Lung microvascular endothelial cell (primary cell): ENCODE measurements at places on chromosomes 2 and 18.

GRCh38 chr2:8987410-8987809 lies 16.1 kb downstream of the MBOAT2 start:
- DNase-seq, result no peak

DNA sequence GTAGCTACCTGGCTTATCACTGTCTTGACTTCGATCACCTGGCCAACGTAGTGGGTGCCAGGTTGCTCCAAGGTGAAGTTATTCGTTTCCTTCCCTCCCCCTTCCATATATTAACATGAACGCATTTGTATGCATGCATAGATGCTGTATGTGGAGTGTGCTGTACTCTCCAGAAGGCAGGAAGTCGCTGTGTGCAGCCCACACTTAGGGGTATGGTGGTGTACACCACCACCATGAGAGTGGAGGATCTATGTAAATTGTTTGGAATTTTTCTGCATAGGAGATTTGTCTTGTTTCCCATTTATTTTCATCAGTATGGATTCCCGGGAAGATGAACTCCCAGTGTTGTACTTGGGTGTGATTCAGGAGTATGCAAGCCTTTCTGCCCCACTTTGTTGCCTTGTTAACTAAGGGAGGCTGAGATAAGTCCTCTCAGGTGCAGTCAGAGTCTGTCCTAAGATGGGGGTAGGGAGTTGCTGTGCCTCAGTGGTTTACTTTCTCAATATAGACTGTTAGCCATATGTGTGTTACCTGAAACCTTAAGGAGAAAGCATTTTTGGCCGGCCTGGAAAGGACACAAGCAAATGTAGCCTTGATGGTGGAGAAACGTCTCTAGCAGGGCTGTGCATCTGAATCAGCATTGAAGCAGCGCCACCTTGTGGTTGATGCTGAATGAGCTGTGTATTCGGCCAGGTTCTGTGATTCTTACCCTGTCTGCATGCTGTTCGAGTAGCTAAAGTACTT lies 149.8 kb downstream of the TANC1 start:
- DNase-seq, result peak; percentile 88

- no peak for DNase-seq
Measured at GRCh38 chr2:26873286-26873983, 25.5 kb downstream of the DPYSL5 start.

GRCh38 chr2:38122344-38122743 lies 46.4 kb upstream of the CYP1B1 start:
- no peak for DNase-seq

DNA sequence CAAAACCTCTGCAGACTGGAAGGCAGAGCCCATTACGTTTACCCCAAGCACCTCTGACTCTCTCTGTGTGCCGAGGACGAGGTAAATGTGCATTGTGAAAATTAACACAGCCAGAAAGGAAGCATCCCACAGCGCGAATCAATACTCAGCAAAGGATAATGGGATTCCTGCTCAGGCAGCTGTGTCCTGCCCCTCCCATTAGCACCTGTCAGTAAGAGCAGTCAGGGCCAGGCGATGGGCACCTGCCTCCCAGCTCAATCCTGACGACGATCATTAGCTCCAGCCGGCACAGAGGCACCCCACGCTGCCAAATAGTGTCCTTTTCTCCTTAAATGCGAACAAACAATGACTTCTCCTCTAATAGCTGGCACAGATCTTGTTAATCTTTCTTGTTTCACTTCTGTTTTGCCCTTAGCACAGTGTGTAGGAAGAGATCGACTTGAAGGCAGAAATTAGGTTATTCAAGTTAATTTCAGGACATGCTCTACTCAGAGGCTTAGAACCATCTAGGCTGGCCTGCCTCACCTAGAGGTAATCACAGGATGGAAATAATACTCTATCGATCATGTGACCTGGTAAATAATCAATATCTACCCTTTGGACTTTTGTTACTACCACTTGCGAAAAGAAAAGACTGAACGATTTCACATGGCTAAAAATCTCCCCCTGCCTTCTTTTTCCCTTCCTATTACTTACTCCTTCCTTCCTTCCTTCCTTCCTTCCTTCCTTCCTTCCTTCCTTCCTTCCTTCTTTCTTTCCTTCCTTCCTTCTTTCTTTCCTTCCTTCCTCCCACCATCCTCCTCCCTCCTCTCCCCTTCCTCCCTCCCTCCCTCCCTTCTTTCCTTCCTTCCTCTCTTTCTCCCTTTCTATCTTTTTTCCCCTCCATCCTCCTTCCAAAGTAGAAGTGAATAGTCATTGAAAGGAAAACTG lies 487.9 kb upstream of the ID2 start:
- DNase-seq, result no peak

- no peak for DNase-seq
Measured at GRCh38 chr2:167192833-167193232, 304.6 kb downstream of the XIRP2 start.

DNA sequence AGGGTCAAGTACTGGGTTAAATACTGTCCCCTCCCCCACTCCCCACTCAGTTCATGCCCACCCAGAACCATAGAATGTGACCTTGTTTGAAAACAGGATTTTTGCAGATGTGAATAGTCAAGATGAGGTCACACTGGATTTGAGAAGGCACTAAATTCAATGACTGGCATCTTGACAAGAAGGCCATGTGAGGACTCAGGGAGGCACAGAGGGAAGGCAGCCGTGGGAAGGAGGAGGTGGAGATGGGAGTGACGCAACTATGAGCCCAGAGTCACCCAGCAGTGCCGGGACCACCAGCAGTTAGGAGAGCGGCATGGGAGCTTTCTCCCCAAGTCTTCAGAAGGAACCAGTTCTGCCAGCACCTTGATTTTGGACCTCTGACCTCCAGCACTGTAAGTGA lies 257.3 kb downstream of the BCL2 start:
- DNase-seq, result no peak

- no peak for DNase-seq
Measured at GRCh38 chr2:163591461-163591860, 144.3 kb downstream of the FIGN start.

DNA sequence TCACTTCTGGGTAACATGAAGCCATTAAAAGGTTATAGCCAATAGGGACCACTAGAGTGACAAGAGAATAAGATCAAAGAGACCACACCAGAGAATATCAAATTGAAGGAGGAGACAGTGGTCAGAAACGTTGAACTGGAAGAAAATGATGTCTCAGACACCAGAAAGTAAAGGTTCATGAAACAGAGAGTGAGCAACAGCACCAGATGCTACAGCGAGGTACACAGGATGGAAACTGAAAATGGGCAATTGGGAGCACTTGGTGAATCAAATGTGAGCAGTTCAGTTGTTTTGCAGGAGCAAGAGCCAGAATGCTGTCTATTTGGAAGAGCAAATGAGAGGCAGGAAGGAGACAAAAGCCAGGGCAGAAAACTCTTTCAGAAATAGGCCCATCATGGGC lies 162.6 kb downstream of the SS18 start:
- DNase-seq, result no peak

- no peak for DNase-seq
Measured at GRCh38 chr2:56263876-56264275, 80.1 kb downstream of the CCDC85A start.

- DNase-seq, result no peak
Measured at GRCh38 chr2:190431907-190432306, 23.8 kb downstream of the MFSD6 start.

- DNase-seq, result peak; percentile 14
Measured at GRCh38 chr2:160221391-160222276, 21.6 kb upstream of the ITGB6 start.

GRCh38 chr18:35605686-35606417 lies 24.3 kb downstream of the GALNT1 start:
- peak; percentile 82 for DNase-seq

- DNase-seq, result peak; percentile 52
Measured at GRCh38 chr18:58315041-58315440, 271.0 kb downstream of the NEDD4L start.

DNA sequence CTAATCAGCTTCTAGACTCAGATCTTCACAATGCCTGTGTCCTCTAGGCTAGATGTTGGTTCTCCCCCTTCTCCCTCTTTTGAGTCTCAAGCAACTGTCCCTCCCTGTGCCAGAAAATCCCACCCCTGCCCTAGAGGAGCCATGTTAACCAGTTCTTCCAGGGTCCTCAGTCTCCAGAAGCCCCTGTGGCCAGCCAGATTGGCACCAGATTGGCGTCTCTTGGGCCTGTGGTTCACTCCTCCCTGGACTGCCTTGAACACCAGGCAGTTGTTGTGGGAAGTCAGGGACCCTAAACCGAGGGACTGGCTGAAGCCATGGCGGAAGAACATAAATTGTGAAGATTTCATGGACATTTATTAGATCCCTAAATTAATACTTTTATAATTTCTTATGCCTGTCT lies 36.6 kb downstream of the CYP26B1 start:
- no peak for DNase-seq

DNA sequence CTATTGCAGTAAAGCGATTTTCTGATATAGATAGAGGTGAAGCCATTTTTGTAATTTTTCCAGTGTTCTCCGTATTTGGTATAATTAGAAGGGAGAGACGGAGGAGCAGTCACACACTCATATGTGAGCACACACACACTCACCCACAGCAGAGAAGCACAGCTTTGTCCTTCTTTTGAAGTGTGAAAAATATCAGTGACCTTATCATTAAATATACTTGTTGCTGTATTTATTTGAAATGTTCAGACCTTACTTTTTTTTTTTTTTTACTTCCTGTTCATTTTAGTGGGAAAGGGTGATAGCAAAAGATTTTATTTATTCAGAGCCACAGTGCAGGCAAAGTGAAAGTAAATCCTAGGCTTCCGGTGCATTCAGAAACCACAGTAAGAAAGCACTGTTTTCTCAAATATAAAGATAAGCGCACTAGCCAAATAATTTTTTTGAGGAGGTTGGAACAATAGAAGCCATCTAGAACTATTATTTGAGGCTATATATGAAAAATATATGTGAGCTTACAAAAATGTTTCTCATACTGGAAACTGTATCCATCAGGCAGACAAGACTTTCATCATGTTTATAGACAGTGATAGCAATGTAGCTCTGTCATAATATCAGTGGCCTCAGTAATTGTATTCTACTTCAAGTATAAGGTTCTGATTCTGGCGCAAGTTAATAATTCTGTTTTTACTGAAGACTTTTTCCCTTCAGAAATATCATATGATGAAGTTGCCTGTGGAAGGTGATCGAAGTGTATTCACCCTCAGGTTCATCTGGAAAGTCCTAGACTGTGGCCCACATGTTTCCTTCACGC lies 37.2 kb downstream of the TSHZ1 start:
- peak; percentile 72 for DNase-seq

- peak; percentile 26 for DNase-seq
Measured at GRCh38 chr18:5424903-5425664, 118.7 kb downstream of the EPB41L3 start.

DNA sequence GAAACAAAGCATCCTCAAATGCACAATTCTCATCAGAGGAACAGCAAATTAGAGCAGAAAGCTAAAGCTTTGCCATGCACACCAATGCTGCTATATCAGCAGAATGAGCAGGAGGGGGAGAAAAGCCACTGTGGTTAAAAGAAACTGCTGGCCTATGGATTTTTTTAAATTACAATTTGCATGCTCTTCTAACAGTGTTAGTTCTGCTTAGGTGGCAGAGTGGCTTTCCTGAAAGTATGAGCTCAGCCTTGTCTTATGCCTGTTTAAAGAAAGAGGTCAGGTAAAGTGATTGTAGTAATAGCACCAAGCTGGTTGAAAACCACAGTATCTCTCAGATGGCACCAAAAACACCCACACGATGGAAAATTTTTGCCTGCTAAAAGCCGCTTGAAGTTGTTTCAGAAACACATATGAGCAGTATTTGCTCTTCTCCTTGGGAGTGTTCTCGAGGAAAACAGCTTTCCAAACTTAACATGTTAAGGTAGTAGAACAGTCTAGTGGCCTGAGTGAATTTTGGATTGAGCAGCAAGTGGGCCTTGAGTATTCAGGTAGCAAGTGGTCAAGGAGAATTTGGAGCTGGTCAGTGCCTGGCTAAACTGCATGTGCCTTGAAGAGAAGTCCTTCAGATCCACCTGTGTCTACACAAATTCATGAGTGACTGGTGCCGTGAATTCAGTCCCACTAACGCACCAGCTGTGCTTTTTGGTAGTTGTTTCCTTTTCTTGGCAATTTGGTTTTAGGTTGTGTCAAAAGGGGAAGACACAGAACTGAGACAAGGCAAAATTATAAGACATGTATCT lies 19.6 kb upstream of the NDUFV2 start:
- no peak for DNase-seq

DNA sequence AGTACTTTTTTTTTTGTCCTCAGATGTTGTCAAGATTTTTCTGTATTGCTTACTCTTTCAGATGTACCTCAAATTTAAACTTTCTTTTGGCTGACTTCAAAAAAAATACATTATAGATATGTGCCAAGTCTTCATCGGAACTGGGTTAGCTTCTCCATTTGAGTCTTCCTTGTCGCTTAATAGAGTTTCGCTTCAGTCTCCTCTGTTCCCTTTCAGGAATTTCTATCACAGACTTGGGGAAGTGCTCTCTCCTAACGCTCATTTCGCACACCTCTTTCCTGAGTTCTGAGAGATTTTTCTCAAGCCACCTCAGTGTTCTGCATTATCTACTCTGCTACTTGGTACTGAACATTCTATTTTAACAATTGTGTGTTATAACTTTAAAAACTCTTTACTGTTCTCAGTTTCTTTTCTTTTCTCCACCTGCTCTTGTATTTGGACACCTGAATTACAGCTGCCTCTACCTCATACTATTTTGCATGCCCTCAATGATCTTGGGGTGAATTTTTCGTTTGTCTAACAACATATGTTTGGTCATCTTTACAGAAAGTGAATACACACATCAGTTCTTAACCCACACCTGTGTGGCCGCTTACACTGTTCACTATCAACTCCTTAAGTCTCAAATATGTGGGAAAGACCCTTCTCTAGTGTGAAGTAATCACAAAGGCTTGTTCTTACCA lies 16.5 kb downstream of the PTPN2 start:
- DNase-seq, result no peak

- no peak for DNase-seq
Measured at GRCh38 chr2:151150331-151151320, 111.0 kb downstream of the RBM43 start.

DNA sequence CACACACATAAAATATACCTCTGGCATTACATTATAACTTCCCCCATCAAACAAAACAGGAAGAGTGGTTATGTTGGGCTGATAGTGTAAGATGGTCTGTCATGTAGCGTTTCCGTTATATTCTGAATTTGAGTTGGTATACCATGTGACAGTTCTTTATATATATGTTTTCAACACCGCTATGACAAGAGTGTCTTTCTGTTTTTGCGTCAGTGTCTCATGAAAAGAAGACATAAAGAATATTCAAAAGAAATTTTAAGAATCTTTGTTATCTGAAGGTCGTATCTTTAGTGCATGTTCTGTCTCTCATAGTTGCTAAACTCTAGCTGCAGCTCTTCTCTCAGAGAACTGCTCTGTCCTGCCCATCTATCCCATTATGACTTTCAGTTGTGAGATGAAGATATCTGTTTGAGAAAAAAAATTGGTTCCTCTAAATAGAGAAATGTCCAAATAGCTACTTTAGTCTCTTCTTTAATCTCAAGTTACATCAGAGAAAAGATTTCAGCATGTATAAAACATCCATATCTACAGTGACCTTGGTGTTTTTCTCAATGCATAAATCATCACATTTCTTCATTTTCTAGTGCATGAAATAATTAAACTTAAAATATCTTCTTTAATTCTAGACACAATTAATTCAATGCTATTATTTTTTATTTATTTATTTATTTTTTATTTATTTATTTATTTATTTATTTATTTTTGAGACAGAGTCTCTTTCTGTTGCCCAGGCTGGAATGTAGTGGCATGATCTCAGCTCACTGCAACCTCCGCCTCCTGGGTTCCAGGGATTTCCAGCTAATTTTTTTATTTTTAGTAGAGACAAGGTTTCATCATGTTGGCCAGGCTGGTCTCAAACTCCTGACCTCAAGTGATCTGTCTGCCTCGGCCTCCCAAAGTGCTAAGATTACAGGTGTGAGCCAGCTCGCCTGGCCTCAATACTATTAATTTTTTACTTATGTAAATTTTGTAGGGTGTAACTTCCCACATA lies 24.3 kb upstream of the PSME4 start:
- no peak for DNase-seq

- DNase-seq, result no peak
Measured at GRCh38 chr2:185472574-185472973, 266.0 kb upstream of the FSIP2 start.
